Activated T-cell treated with anti-CD3 and anti-CD28 coated beads, Interleukin-2, amount 50 U/mL, for 4 hours (primary cell): ENCODE measurements at places on chromosomes 6 and 20. TPM values are rescaled to one million over a fixed set of nuclear protein-coding genes. Genes with fewer than 3 reads are reported as not detected.

The ANGPT4 gene
- not detected for total RNA-seq

The CTCFL gene
- 0.27 TPM for total RNA-seq

The BCAS1 gene
- not detected for total RNA-seq

The WFDC5 gene
- not detected for total RNA-seq

The TRAPPC3L gene
- not detected for total RNA-seq

The MCHR2 gene
- total RNA-seq = not detected

The TTLL9 gene
- not detected for total RNA-seq

The PLCG1 gene
- 104 TPM for total RNA-seq

The BMP2 gene
- not detected for total RNA-seq

DNA sequence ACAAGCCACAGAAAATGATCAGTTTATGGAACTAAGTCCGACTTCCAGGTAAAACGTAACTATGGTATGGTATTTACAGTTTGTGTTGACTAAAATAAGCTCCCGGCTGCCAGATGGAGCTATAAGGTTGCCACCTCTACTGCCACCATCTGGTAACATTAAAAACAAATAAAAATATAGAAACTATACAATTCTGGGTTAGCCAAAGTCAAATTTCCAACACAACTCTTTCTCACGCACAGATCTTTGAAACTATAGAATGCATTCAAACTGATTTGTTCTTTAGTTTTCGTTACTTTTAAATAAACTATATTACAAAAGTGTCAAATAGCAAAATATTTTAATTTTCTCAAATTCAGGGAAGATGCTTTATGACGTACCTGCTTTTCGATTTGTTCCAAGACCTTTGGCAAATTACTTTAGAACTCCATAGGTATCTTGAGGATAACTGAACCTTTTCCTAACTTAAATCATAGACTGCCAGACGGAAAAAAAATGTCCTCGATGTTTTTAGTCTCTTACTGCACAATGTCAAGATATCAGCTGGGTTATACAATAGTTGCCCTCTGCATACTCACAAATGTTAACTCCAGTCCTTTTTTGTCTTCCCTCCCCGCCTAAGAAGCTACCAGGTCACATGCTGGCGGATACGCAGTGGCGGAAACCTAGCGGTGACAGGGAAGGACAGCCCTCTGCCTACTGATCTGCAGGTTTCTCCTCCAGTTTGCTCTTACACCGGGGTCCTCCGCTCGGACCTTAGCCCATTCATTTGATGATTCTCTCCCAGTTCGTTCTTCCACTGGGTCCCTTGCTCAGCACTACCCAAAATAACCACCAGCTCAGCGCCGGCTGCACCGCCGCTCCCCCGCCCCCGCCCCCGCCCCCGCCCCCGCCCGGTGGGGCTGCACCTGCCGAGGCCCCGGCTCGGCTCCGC is 888 bp downstream of the SLC17A5 start:
- DNase-seq = peak; percentile 38

DNA sequence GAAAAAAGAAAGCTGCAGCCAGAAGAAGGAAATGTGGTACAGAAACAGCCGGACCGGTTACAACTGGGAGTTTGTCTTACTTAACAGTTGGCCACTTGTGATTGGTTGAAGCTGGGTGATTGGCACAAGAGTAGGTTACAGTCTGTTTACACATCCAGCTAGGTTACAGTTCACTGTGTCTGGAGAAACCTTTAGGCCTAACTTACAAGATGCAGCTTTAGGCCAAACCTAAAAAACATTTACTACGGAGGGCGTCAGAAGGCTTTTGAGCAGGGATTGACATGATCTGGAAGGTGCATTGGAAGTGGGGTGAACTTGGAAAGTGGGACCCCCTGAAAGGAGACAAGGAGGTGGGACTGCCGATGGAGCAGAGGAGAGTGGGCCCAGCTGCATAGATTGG is 122.3 kb downstream of the BANF2 start:
- DNase-seq = no peak

- no peak for DNase-seq
Measured at GRCh38 chr6:99331531-99331930, 17.9 kb downstream of the FAXC start.

DNA sequence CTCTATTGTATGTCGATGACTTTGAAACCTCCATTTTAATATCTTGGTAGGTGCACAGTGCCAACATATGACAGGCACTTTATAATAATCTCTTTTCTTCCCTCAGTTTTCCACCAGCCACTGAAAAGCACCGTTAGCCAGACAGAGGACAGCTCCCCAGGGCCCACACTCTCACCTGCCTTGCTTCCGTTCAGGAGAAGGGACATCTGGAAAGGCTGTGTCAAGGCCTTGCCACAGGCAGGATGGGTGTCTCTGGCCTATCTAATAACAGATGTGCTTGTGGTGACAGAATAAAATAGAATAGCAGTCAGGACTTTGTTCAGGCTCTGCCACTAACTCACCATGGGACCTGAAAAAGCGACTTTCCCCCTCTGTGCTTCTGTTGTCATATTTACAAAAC is 75.5 kb upstream of the CCDC167 start:
- DNase-seq = no peak

DNA sequence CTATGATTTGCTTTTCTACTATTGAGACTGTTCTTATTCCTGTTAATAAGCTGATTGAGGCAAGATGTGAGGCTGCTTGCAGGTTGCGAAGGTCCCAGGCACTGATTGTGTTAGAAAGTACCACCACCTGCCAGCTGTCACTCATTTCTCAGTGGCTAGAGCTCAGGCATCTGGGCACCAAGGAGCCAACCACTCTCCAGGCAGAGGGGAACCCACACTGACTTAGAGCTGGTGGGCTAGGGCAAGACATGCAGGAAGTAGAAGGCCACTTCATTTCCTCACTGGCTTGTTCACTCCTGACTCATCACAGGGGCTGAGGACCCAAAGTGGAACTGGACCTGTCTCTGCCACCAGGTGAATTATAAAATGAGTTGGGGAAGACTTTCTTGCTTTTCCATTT is 7.8 kb upstream of the DLL1 start:
- no peak for DNase-seq

DNA sequence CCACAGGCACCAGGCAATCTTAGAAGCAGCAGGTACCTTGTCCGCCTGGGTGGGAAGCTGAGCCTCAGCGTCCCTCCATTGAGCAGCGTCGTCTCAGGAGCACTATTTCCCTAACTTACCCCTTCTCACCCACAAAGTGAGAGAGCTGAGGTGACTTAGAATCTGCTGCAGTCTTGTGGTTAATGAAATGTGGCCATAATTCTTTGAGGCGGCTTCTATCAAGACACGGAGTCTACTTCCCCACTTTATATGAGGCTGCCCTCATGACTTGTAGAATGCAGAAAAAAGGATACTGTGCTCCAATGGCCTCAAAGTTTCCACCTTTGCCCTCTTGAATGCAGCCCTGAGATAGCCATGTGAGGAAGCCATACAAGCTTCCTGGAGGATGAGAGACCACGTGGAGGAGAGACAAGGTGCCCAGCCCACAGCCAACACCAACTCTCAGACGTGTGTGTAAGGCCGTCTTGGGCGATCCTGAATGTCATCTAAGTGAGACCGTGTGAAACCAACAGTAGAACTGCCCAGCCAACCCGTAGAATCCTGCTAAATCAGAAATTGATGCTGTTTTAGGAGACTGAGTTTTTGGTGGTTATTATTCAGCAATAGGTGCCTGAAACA is 9.1 kb upstream of the TAGAP start:
- DNase-seq = no peak

DNA sequence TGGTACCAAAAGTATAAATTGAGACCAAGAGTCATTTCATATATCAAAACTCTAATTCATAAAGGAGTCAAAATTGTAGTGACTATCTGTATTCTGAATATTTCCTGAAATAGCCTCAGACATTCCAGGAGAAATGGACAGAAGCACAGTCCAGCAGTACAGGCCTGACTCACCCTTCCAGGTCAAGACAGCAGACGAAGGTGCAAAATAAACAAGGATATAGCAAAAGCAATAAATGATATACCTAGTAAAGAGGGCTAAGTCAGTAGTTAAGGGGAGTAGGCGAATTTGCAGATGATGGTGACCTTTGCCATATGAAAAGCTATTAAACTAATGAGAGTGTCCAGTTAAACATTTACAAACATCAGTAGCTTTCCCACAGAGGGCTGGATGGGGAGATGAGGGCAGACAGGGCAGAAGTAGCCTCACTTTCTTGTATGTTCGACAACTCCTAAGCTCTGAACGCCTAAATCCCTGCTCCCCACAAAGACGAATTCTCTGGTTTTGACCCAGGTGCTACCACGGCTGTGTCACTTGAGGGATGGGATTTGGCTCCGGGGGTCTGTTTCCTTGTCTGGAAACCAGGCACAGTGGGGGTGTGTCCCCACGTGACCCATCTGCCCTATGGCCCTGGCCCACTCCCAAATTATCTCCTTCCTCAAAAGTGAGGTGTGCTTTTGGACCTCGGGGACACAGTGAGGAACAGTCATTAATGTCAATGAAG is 3.6 kb upstream of the SLC52A3 start:
- DNase-seq = no peak

DNA sequence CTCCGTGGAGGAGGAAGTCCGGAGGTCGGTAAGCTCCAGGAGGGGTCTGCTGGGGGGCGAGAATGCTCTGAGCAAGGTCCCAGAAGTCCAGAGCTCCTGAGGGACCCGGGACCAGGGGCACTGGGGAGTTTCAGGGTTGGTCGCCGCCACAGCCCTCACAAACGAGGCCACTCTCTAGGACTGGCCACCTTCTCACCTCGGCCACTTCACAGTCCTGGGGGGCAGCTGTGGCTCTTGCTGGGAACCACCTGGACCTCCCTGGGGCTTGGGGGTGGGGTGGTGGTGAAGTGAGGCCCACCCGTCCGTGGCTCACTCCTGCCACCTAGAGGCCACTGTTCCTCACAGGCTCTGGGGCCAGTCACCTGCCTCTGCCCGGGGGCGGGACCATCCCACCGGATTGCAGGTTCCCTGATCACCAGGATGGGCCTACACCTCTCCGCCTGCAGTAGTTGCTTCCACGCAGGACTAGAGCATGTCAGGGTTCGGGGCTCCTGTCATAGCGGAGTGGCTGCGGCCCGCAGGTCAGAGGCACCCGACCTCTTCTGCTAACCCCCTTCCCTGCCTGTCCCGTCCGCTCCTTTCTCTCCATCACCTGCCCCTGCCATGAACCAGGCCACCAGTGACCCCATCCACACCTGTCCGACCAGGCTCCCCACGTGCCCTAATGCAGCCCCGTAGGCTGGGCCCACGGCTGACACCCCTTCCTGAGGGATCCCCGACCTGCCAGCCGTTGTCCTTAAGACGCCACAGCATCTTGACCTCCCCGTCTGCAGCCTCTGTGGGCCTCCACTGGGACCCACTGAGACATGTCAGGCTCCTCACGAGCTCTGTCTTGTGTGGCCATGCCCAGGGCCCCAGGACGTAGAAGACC is 5.1 kb upstream of the TCEA2 start:
- DNase-seq = peak; percentile 80

- no peak for DNase-seq
Measured at GRCh38 chr6:147173675-147174308, 30.4 kb upstream of the STXBP5 start.

DNA sequence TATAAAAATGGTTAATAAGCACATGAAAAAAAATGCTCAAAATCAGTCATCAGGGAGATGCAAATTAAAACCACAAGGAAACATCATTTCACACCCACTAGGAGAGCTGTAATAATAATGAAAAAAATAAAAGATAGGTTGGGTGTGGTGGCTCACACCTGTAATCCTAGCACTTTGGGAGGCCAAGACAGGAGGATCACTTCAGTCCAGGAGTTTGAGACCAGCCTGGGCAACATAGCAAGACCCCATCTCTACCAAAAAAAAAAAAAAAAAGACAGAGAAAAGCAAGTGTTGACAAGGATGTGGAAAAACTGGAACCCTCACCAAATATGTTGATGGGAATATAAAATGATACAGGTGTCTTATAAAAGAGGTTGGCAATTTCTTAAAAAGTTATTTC is 3.0 kb upstream of the MYLK4 start:
- no peak for DNase-seq

DNA sequence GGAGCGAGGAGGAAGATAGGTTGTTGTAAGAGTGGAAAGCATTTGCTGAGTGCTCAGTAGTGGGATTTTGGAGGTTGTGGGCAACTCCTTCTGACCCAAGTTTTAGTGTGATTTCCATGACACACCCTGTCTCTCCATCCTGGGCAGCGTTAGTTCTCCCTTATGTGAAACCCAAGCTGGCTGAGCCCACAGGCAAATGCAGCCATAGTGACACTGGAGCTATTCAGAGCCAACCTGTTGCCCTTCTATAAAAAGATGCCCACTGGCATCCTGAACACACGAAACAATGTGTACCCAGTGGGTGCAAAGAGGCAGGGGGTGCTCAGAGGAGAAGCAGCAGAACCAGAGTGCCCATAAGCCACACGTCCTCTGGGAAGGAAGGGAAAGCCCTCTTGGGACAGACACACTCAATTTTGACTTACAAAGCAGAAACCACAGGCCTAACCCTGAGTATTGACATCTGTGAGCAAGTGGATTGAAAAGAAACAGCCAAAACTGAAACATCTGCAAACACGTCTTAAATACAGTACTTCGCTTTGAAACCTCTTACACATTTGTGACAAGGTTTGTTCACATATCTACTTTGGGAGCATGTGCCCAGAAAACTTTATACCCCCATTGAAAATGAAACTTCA is 54.6 kb downstream of the BPIFB1 start:
- DNase-seq = no peak

- DNase-seq = no peak
Measured at GRCh38 chr20:3995749-3996320, 19.5 kb downstream of the RNF24 start.

GRCh38 chr6:37316071-37316470 is 37.7 kb upstream of the RNF8 start:
- DNase-seq = no peak

GRCh38 chr6:116349216-116349615 is 21.5 kb upstream of the DSE start:
- no peak for DNase-seq

DNA sequence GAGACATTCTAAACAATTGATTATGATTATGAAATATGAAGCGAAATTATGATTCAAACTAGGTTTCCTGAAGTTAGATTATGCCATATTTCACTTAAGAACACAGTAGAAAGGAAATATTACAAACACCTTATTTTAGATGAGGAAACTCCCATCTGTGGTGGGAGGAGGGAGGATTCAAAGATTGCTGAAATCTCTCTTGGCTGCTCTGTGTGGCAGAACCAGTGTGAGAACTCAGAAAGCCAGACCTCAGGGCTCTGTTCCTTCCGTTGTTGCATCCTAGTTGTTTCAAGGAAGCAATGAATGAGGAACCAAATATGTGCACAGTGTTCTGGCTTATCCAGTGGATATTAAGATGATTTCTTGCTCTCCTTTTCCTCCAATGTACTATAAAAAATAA is 2.1 kb downstream of the TAAR5 start:
- no peak for DNase-seq

DNA sequence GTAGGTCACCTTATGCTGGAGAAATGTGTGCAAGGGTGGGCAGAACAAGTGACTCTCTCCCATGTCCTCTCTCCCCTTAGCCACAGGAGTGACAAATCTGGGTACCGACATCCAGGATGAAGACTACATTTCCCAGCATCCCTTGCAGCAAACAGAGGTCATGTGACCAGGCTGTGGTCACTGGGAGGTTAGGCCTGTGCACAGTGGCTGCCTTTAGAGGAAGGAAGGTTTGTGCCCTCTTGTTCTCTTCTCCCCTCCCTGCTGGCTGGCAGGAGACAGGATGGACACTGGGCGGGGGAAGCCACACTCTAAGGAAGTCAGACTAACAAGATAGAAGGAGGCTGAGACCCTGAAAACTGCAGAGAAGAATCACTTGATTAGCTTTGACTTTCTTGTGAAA is 360.2 kb downstream of the PREX1 start:
- DNase-seq = no peak
